A549 treated with Hydrocortisone at 1 μM for 4 hours (cell line): ENCODE measurements at places on chromosomes 2 and 18. TPM values are rescaled to one million over a fixed set of nuclear protein-coding genes. Genes with fewer than 3 reads are reported as not detected.

The SP5 gene
- not detected in 5 replicates for total RNA-seq

The DCAF17 gene
- total RNA-seq, result 7.6 to 13.3 TPM (median 9.9 TPM) in 5 replicates

The CD226 gene
- total RNA-seq, result 0.11 to 0.16 TPM (median 0.14 TPM) in 5 replicates

The ERBB4 gene
- not detected in 5 replicates for total RNA-seq

The CNGA3 gene
- 0.05 TPM in 1 of 5 replicates, not detected in the others for total RNA-seq

The KCNG3 gene
- 0.46 to 0.73 TPM (median 0.62 TPM) in 5 replicates for total RNA-seq

The KCNJ3 gene
- not detected in 5 replicates for total RNA-seq

The SLC9A4 gene
- total RNA-seq, result not detected in 5 replicates

The GALNT3 gene
- total RNA-seq, result 0.06 TPM in 1 of 5 replicates, not detected in the others

The CNRIP1 gene
- 1.7 to 2.1 TPM (median 1.8 TPM) in 5 replicates for total RNA-seq

The FN1 gene
- 185 to 307 TPM (median 197 TPM) in 5 replicates for total RNA-seq

The SATB2 gene
- total RNA-seq, result 2.7 to 3.1 TPM (median 2.9 TPM) in 5 replicates

The RNF149 gene
- total RNA-seq, result 38.4 to 47.3 TPM (median 42.8 TPM) in 5 replicates

The MMADHC gene
- 77.0 to 105 TPM (median 85.1 TPM) in 5 replicates for total RNA-seq

The CYP27A1 gene
- total RNA-seq, result 0.05 to 0.21 TPM (median 0.15 TPM) in 5 replicates

The DUSP19 gene
- 0.34 to 1.1 TPM (median 0.73 TPM) in 5 replicates for total RNA-seq

The STK16 gene
- total RNA-seq, result 28.8 to 33.9 TPM (median 29.3 TPM) in 5 replicates

The PLEKHA3 gene
- 10.9 to 15.9 TPM (median 15.7 TPM) in 5 replicates for total RNA-seq

The PMAIP1 gene
- total RNA-seq, result 12.0 to 16.3 TPM (median 14.8 TPM) in 5 replicates

The AMER3 gene
- total RNA-seq, result not detected in 5 replicates

The CBLN2 gene
- total RNA-seq, result 0.07 to 0.25 TPM (median 0.18 TPM) in 5 replicates

The LOXHD1 gene
- not detected in 5 replicates for total RNA-seq

The GAD1 gene
- total RNA-seq, result 0.36 to 0.63 TPM (median 0.54 TPM) in 5 replicates

The TACR1 gene
- total RNA-seq, result 0.03 to 0.21 TPM (median 0.06 TPM) in 5 replicates

The IL36A gene
- not detected in 5 replicates for total RNA-seq

The INHA gene
- 0.35 to 0.58 TPM (median 0.47 TPM) in 5 replicates for total RNA-seq

The B3GNT2 gene
- 26.6 to 49.2 TPM (median 37.2 TPM) in 5 replicates for total RNA-seq

The MERTK gene
- 1.9 to 3.5 TPM (median 2.5 TPM) in 5 replicates for total RNA-seq
